ENCODE measurements at places on chromosomes 7 and 10.

GRCh38 chr10:91210014-91210413, 10.4 kb upstream of the PCGF5 start:
- peak; percentile 58 for DNase-seq

DNA sequence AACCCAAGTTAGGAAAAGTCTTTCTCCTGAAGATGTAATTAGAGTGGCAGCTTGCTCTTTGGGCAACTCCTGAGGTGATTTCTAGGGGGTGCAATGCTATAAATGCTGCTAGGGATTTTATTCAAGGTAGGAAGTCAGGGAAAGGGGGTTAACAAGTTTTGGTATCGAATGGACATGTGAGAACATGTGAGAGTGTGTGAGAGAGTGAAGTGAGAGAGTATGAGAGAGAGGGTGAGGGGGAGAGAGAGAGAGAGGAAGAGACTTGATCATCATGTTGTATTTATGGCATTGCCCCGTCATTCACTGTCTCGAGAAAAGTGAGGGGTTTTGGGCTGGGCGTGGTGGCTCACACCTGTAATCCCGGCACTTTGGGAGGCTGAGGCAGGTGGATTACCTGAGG, 50.9 kb downstream of the MCU start:
- DNase-seq = no peak

GRCh38 chr7:24637021-24637420, 63.8 kb downstream of the PALS2 start:
- no peak for DNase-seq

DNA sequence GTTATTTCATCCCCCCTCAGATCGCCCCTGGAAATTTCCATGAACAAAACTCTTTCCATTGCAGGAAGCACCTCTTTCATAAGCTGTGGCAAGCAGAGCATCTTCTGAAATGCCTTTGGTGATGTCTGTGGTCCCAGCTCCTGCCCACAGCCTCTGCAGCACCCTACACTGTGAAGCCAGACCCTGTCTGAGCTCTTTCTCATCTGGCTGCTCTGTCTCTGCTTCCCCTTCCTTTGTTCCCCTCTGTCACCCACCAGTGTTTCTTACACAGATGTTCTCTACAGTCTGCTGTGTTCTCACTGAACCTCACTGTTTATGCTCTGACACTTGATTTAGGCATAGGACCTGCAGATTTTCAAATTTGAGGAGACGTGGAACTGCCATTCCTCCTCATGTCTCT, 1.9 kb upstream of the TAS2R39 start:
- DNase-seq = no peak

DNA sequence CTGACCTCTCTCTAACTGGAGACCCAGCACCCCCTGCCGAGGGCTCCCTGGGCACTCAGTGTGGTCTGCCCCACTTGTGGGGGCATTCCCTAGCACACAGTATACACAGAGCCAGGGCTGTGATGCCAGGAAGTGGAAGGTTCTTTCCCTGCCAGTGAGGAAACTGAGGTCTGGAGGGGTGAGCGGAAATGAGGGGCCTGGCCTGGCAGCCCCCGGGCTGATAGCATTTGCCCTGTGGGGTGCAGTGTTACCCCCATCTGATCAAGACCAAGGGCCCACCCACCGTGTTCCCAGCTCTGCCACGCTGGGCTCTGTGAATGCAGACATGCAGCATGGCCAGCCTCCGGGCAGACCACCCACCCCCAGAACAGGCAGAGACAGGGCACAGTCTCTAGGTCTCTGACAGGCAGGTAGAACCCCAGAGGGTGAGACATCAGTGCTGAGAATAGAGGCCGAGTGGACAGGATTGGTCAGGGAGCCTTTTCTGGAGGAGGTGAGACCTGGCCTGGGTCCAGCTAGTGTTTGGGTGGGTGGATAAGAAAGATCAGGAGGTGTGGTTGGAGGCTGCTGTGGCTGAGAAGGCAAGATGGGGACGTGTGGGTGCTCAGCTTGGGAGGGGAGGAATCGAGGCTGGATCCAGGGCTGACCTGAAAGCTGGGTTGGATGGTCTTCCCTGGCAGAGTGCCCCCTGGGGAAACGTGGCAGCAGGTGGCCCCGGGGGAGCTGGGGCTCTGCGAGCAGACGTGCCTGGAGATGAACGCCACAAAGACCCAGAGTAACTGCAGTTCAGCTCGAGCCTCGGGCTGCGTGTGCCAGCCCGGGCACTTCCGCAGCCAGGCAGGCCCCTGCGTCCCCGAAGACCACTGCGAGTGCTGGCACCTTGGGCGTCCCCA, 10.8 kb upstream of the ZNF862 start:
- no peak for DNase-seq

DNA sequence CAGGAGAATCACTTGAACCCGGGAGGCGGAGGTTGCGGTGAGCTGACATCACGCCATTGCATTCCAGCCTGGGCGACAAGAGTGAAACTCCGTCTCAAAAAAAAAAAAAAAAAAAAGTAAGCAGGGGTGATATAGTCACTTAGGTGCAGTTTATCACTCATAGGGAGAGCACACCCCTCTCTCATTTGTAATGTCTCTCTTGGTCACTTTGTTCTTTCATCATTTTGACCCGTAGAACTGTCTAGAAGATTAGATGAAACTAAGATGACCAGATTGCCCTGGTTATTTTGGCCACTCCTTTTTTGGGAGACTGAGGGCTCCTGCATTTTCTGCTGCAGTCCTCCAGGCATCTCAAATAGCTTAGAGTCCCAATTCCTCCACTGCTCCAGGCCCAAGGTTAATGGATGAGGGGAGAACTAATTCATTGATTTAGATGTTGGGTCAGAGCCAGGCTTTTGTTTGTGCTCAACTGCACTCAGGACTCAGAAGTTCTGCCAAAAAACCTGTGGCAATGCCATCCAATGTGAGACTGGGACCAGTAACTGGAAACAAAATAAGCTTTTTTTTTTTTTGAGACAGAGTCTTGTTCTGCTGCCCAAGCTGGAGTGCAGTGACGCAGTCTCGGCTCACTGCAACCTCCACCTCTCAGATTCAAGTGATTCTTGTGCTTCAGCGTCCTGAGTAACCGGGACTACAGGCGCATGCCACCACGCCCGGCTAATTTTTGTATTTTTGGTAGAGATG, 50.0 kb upstream of the CAMK1D start:
- peak; percentile 9 for DNase-seq

- peak; percentile 42 for DNase-seq
Observed at GRCh38 chr7:117458977-117459583, 20.7 kb upstream of the CFTR start.

GRCh38 chr7:69588773-69589172, 9.5 kb upstream of the AUTS2 start:
- no peak for DNase-seq
